ENCODE measurements at places on chromosomes 6 and 20.

DNA sequence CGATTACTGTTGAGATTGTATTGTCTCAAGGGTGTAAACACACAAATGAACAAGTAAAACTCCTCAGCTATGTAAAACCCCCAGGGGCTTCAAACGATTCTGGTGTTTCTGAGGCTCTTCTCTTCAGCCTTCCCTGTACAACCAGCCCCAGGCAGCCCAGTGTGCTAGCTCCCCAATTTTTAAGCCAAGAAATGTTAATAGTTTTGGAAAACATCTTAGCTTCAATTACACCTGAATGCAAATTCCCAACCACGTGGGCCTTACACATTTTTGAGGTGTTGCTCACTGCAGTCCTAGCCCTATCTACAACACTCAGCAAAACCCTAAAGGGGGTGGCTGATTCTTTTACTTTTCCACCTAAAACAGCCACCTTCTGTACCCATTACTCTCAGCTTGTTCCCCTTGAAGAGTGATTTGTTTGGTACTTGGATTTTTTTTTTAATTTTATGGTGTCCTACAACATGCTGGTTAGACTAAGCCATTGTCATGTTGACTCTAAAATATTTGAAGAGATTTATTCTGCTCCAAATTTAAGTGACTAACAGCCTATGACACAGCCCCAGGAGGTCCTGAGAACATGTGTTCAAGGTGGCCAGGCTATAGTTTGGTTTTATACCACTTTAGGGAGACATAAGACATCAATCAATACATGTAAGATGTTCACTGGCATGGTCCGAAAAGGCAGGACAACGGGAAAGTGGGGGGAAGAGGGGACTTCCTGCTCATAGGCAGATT lies 48.7 kb downstream of the ADAT2 start:
- no peak for DNase-seq

GRCh38 chr6:29729774-29730328 lies 6.6 kb downstream of the HLA-F start:
- DNase-seq = no peak

GRCh38 chr20:50221501-50222308 lies 31.1 kb downstream of the CEBPB start:
- DNase-seq = no peak

DNA sequence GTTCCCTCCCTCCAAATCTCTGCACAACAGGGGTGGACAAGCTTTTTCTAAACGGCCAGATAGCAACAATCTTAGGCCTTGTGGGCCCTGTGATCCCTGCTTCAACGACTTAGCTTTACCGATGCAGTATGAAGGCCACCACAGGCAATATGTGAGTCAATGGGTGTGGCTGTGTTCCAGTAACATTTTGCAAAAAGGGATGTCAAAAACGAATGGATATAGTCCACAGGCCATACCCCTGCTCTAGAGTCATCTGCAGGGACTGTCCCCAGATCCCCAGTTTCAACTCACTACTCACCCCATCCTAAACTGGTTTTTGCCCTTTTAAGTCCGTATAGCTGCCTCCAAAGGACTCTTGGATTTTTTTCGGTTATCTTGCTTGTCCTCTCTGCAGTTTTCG lies 34.4 kb downstream of the ECT2L start:
- no peak for DNase-seq

DNA sequence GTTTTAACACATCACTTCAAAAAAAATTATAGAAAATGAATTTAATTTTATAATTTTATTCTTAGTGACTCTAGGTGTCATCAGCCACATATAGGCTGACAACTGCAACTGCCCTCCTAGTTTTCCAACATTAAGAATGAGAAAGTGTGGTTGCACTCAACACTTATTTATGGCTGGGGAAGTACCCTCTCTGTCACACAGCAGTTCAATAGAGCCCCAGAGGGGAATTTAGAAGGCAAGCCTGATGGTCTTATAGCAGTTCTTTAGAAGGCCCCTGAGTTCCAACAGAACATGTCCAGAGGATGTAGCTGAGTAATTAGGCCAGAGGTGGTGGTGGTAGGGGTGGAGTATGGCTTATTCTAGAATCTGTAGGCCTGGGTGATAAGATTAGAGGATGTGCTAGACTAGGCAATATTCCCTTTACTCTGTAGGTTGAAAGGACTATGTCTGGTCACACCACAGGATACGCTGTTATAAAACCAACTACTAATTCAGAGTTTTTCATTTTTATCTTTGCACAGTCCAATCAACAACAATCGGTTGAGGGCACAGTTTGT lies 226.5 kb upstream of the CITED2 start:
- DNase-seq = no peak

DNA sequence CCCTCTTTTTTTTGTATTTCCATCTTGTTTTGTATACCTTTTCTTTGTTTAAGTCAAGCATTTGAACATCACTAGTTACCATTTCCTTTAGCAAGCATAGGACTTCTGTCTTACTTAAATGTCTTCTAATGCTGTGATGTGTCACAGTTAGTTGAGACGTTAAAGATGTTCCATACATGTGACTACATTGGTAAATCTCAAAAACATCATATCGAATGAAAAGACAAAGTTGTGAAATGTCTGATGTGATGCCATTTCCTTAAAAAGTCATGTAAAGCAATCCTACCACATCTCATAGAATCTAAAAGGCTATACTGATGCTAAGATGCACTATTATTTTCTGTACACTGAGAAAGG lies 26.8 kb downstream of the SLC16A10 start:
- DNase-seq = no peak

GRCh38 chr6:156944412-156944811 lies 167.2 kb downstream of the ARID1B start:
- no peak for DNase-seq

DNA sequence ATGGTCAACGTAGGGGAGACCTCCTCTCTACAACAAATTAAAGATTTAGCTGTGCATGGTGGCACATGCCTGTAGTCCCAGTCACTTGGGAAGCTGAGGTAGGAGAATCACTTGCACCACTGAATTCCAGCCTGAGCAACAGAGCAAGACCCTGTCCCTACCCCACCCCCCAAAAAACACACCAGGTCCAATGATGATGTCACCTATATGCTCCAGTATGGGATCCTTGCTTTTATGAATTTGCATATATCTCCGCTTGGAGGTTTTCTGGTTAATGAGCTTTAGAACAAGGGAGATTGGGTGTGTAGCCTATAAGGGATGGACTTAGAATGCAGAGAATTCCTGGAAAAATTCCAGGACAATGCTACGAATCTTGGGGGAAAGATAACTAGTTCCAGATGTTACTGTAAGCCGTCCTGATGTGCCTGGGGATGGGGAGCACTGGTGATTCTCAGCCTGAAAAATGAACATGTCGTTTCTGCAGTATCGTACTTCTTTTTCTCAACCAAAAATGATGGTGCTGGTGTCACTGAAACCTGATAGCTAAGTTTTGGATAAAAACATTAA lies 61.1 kb downstream of the ZBTB2 start:
- DNase-seq = no peak

GRCh38 chr20:31988430-31989015 lies 20.6 kb downstream of the XKR7 start:
- no peak for DNase-seq

GRCh38 chr6:13272131-13273046 lies 55.9 kb downstream of the TBC1D7 start:
- DNase-seq = no peak

DNA sequence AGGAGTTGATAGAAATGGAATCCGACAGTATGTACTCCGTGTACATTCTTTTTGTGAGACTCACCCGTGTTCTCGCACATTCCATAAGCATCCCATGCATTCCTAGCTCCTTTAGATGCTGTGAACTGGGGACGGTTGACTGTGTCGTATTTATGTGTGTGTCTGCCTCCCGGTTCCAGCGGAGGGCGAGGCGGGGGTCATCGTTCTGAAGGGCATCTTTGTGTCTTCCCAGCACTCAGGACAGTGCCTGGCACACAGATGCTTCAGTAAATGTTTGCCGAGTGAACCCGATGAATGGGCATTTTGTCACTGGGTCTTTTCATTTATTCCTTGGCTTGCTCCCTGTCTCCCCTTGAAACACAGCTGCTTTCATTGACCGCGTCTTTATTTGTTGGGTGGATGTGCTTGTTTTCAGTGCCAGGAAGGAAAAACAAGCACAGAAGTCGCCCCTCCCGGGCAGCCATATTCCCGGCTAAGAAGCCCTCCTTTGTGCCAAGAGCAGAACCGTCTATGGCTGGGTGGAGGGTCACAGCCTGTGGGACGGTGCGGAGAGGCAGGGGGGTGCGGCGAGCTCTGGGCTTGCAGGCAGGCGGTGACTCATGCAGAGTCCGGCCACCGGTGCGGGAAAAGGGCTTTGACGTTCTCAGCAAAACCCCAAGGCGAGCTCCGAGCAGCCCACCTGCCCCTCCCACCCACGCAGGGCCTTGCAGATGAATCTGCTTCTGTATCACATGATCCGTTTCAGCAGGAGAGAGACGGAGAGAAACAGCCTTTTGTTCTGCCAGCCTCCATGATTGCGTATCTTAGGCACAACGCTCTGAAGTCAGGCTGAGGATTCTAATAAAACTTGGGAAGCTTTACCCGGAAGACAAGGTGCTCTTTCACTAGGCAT lies 11.2 kb upstream of the PSMG4 start:
- DNase-seq = no peak

DNA sequence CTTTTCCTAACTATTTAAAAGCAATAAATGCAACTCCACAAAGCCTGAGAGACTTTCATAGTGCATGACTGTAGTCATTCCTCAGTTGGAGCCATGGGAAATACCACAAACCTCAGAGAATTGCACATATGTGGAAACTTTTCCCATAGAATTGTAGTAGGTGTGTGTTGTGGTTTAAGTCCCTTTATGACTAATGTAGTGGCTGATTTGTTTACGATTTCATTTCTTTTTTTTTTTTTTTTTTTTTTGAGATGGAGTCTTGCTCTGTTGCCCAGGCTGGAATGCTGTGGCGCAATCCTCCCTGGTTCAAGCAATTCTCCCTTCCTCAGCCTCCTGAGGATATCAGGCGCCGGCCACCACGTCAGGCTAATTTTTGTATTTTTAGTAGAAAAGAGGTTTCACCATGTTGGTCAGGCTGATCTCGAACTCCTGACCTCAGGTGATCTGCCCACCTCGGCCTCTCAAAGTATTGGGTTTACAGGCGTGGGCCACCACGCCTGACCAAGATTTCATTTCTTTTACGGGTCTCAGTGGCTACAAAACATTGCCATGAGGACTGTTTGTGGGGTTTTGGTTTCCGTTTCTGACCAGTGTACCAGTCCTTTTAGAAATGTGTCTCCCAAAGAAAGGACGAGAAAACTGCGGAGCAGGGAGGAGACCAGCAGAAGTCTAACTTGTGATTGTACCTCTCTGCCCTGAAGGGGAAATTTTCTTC lies 212.1 kb upstream of the MARCKS start:
- DNase-seq = no peak

DNA sequence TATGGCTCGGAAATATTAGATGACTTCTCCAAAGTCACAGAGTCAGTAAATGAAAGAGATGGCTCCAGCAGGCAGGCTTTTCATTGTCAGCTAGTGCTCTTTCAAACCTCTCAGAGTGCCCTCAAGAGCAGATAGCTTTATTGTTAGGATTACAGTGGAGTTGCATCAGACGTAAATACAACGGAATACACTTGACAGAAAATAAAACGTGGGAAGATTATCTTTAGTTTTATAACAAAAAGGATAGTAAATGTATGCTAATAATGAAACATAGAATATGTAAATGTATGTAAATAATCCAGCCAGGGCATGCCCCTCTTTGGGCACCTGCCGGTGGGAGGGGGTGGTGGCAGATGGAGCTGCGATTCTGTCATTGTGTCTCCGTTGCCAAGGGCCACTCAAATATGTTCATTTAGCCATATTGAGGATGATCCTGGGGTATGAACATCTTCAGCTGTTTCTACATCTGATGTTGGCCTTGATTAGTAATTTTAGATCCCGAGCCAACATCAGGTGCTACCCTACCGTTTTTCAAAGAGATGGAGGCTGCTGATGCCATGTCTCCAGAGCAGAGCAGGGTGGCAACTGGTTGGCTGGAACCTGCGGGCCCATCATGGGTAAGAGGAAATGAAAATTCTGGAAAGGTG lies 358.3 kb upstream of the SULF2 start:
- no peak for DNase-seq

DNA sequence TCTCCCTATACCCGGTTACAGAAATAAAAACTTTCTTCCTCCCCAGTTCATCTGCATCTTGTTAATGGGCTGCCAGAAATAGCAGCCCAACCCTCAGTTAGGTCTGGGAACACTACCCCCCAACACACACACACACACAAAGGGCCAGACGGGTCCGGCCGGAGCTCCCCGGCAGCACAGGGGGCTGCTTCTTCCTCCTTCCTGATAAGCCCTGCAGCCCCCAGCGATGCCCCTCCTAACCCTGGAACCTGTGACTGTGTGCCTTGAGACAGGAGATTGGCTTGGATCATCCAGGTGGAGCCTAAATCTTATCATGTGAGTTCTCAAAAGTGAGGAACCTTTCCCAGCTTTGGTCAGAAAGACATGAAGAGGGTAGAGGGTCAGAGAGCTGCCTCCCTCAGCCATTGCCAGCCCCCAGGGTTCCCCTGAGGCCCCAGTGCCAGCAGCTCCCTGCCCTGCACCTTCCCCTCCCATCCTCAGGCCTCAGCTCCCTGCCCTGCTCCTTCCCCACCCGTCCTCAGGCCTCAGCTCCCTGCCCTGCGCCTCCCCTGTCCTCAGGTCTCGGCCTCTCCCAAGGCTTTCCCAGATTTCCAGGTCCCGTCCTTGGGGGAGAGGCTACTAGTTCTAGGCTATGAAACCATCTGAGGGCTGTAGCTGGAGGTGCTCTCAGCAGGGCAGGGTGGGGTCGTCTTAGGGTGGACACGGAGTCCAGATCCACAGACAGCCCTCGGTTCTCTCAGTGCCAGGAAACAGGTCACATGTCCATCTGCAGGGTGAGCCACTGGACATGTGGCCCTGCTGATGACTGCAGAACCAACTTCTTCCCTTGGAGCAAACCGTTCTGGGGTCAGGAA lies 34.5 kb upstream of the CST7 start:
- DNase-seq = no peak

- no peak for DNase-seq
Observed at GRCh38 chr20:63635431-63636141, 8.7 kb upstream of the GMEB2 start.
